ENCODE measurements at places on chromosomes 11 and 22.
A peak's percentile ranks its signal among the peaks of the same experiment; 100 is the strongest.

- no peak for DNase-seq
Measured at GRCh38 chr11:114883472-114883871, 205.1 kb downstream of the NXPE2 start.

DNA sequence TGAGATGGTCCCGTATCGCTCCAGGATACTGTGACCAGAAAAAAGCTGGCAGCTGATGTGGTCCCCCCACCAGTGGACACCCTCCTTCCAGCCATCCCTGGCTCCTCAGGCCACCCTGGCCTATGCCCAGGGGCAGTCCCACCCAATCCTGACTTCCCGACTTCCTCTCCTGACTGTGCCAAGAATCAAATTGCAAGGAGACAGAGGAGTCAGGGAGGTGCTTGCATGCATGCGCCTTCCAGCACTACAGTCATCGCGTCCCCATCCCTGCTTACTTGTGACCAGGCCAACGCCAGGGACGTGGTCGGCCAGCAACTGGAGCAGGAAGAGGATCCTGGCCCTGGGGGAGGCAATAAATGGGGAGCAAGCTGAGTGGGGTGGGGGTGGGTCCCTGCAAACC lies 3.6 kb upstream of the FREY1 start:
- no peak for DNase-seq

DNA sequence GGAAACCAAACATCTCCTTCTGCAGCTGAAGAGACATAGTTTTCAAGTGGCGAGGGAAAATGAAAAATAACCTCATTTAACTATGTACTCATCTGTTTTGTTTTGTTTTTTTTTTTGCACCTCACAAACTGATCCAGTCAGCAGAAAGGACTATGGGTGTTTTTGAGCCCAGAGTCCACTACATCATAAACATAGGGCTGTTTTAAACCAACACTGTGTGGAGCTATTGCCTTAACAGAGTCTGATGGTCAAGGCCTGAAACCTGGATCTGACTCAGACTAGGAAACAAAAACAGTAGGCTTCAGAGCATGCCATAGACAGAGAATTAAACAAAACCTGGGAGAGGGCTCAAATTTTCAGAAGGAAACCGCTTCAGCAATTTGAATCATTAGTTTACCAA lies 99.3 kb upstream of the FSHB start:
- DNase-seq = no peak

DNA sequence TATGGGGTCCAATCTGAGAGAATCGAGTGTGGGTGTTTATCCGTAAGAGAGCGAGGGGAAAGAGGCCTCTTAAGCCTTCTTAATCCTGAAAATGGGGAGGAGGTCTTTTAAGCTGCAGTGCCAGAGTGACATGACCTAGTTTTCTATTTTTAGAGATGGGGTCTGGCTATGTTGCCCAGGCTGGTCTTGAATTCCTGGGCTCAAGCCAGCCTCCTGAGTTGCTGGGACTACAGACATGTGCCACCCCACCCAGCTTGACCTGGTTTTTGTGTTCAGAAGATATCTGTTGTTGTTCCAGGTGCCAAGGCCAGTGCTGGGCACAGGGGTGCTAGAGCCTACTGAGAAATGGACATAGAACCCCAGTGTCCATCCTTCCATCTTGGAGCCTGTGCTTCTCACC lies 1.4 kb downstream of the BAD start:
- no peak for DNase-seq

DNA sequence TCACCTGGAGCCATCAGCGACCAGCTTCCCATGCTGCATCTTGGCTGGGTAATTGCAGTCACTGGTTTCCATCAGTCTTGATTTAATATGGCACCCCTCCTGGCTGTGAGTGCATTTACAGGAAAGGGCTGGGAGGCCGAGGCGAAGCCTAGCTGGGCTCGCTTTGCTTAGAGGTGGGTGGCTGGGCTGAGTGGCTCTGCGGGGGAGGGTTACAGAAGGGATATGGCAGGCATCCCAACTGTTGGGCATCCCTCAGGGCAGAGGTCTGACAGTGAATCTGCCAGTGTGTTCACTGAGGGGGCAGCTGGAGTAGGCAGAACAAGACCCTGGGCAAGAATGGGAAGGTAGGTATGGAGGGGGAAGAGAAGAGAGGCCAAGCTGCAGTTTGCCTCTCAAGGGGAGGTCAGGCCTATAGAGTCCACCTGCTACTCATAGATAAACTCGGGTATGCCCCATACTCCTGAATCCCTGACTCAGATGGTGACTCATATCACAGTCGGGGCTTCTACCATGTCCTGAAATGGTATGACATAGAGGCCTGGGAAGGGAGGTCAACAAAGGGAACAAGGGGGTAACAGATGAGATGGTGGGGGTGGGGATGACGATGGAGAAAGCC lies 77.5 kb upstream of the PHOX2A start:
- peak; percentile 28 for DNase-seq

DNA sequence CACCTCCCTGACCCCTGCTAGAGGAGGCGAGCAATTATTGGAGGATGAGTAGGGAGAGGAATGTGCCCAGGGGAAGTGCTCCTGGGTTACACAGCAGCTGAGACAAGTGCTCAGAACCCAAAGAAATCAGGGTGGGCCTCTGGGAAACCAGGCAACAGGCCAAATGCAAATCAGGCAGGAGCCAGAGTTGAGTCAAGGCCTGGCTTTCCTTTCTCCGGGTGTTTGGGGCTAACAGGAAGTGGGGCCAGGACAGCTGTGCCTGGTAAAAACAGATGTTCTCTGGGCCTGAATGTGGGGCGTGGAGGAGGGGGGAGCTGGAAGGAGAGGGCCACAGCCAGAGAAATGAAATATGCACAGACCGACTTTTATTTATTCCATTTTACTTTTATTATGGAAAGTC lies 22.0 kb downstream of the MFNG start:
- no peak for DNase-seq
